ENCODE measurements at places on chromosomes 12 and 14. TPM values are rescaled to one million over a fixed set of nuclear protein-coding genes. Genes with fewer than 3 reads are reported as not detected.

Gene C12orf76
- total RNA-seq = 20.2 TPM

Gene IL26
- not detected for total RNA-seq

DNA sequence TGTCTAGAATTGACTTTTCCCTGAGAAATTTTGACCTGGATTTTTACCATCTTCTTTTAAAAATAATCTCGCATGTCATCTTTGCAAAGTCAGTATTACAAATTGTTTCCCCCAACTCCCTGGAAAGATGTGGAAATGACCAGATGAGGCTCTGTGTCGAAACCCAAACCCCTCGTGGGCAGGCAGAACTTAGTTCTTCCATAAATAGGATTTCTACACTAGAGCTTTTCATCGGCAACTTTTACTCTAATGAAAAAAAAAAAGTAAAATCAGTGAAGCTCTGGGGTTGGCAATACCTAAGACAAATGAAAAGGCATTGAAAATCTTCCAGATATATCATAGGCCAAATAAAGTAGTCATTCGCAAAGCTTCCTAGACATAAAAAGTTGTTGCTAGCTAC lies 17.0 kb downstream of the SSPN start:
- DNase-seq = no peak

GRCh38 chr12:479161-479560 lies 19.4 kb downstream of the B4GALNT3 start:
- no peak for DNase-seq

Gene ATP23
- 7.7 TPM for total RNA-seq

GRCh38 chr12:70788774-70789173 lies 131.8 kb downstream of the PTPRR start:
- DNase-seq = no peak

DNA sequence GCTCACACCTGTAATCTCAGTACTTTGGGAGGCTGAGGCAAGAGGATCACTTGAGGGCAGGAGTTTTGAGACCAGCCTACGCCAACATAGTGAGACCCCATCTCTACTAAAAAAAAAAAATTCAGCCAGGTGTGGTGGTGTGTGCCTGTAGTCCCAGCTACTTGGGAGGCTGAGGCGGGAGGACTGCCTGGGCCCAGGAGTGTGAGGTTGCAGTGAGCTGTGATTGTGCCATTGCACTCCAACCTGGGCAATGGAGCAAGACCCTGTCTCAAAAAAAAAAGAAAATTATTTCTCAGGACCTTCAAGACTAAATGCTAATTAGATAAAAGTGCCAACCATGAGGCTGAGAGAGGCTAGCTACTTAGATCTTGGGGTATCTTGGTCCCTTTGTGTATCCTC lies 23.5 kb downstream of the OTUB2 start:
- no peak for DNase-seq

DNA sequence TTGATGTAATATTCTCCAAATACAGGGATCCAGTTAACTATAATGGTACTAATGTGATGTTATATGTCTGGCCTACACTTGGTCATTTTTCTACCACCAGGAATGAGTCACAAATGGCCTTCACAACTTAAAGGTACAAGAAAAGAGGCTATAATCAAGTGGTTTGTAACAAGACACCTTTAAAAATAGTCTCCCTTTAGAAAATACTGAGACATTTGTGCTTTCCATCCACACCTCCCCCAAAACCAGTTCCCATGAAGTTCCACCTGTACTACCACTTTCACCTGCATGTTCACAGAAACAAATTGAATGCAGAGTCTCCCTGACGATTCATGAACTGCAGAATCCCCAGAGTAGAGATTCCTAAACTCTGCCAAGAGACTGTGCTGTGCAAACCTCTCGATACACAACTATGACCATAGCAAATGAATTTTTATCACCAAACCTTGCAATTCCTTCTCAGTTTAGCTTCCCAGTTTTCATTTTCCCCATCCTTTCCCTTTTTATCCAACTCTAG lies 6.0 kb downstream of the BTG1 start:
- DNase-seq = no peak

GRCh38 chr12:1567852-1568251 lies 26.5 kb downstream of the FBXL14 start:
- no peak for DNase-seq

DNA sequence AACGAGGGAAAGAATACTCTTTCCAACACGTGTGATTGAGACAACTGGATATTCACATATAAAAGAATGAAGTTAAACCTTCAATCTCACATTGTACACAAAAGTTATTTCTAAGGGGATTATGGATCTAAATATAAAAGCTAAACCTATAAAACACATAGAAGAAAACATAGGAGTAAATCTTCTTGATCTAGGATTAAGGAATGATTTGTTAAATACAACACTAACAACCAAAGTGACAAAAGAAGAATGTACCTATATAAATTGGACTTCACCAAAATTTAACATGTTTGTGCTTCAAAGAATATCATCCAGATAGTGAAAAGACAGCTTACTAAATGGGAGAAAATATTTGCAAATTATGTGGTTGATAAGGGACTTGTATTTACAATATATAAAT lies 36.9 kb upstream of the DLGAP5 start:
- no peak for DNase-seq

Gene ASCL4
- total RNA-seq = not detected

Gene GPR84
- not detected for total RNA-seq

Gene GPD1
- 1.1 TPM for total RNA-seq

- DNase-seq = no peak
Observed at GRCh38 chr12:19025582-19025981, 104.0 kb upstream of the PLEKHA5 start.

Gene KIF26A
- 0.10 TPM for total RNA-seq

DNA sequence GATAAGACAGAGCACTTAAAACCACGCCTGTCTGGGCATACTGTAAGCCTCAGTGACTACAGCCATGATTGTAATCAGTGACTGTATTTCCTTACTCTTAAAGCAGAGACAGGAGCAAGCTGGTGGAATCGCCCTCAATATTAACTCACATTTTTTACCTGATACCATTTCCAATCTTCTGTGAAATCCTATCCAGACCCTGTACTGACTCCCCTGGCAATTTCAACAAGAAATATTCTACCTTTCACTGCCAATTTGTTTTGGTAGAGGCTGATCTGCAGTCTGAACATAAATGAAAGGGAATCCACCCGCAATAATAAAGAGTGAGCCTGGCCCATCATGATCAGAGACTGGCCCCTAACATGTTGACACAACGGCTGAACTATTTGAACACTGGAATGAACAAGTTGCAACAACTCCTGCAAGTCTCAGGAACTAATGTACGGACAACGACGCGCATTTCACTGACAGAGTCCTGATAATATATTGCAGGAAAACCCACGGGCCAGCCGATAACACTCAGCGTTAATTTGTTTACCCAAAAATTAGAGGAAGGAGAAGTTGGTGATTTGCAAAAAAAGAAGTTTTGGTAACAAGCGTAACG lies 195.5 kb upstream of the BTG1 start:
- DNase-seq = no peak

DNA sequence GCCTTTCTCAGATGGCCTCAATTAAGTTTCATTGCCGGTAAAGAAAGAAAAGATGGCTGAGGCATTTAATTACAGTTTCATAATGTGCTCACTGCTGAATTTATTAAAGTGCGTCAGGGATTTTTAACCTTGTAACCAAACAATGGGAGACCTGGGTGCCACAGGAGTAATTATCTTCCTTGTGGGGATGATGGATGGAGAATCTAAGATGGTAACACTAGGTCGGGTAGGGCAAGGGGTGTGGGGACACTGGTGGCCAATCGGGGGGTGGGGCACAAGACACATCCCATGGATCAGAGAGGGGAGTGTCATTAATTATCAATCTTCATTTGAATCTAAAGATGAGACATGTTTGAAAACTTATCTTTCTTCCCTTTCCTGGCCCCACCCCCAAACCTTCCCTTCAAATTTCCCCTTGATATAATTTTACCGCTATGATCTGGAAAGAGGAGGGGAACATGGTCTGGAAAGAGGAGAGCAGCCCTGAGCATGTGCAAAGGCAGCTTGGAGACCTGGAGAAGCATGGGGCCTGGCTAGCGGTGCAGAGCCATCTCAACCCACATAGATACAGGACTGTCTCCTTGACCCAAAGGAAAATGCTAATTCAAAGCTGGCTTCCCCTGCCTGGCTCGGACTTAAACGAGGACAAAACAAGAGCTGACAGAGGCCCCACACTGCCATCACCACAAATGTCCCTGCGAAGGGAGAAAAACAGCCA lies 231.3 kb upstream of the NOS1 start:
- DNase-seq = no peak

GRCh38 chr12:117361347-117361751 lies at the start of gene NOS1:
Gene NOS1 (minus strand): TSS chr12:117361626. CDS start chr12:117331069, 30,557 bp downstream.
- DNase-seq = no peak

GRCh38 chr12:51351913-51352532 lies 5.5 kb upstream of the CELA1 start:
- peak; percentile 51 for DNase-seq

GRCh38 chr12:116600959-116601918 lies 42.1 kb downstream of the MAP1LC3B2 start:
- DNase-seq = no peak

- DNase-seq = no peak
Observed at GRCh38 chr14:99670361-99671234, 13.5 kb upstream of the CYP46A1 start.

- no peak for DNase-seq
Observed at GRCh38 chr12:98224584-98225221, 290.7 kb upstream of the TMPO start.

Gene GON7
- total RNA-seq = 7.0 TPM

Gene COA8
- total RNA-seq = 29.1 TPM

DNA sequence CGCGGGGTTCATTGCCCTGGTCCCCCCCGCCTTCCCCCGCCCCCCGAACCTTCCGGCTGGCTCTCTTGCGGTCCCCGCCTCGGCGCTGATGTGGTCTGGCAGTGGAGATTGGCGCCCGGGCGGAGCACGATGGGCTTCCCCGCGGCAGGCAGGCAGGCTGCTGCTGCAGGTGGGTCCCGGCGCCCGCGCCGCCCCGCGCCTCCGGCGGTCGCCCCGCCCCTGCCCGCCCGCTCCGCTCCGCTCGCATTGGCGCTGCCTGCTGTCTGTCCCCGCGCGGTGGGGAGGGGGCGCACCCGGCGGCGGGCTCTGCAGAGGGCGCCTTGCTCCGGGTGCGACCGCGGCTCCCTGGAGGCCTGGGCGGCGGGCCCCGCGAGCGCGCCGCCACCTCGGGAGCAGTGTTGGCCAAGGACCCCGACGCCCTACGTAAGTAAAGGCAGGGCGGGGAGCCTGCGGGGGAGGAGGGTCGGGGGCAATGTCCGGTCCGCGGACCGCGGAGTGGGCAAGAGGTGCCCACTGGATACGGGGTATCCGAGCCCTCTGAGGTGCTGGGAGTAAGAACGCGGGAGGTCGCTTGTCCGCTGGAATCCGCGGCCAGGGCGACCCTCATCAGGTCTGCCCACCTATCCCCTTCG lies at the start of gene AKAP5:
Gene AKAP5 (plus strand): TSS at position 309 of the 632 bp plus-strand sequence. CDS start 2,896 bp downstream, outside the sequence.
- DNase-seq = peak; percentile 57

Gene RFX4
- total RNA-seq = not detected

GRCh38 chr12:843609-844008 lies 91.2 kb downstream of the WNK1 start:
- DNase-seq = no peak

- no peak for DNase-seq
Observed at GRCh38 chr12:24718617-24719016, 230.3 kb downstream of the BCAT1 start.

DNA sequence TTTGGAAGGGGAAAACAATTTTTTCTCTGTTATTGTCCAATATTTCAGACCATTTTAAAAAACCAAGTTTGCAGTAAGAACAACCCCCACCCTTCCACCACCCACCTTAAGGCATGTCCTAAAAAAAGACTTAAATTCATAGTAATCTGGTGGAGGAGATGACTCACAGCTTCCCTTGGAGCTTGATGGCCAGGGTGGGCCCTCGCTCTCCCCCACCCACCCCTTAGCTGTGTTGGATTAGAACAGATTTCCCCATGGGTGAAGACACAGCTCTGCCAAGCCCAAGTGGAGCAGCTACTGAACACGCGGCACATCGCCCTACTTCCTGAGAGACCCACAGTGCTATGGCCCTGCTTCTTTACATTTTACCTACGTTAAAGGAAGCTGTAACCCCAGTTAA lies 140.3 kb downstream of the GCH1 start:
- no peak for DNase-seq

GRCh38 chr14:29941401-29941800 lies 13.8 kb upstream of the PRKD1 start:
- DNase-seq = no peak

- no peak for DNase-seq
Observed at GRCh38 chr12:97758586-97758985, 296.0 kb downstream of the RMST start.

GRCh38 chr14:31118892-31119291 lies 88.7 kb downstream of the HECTD1 start:
- DNase-seq = no peak

Gene RHEBL1
- 4.3 TPM for total RNA-seq
